NCI-H460 (cell line): ENCODE measurements at places on chromosomes 4 and X. TPM values are rescaled to one million over a fixed set of nuclear protein-coding genes. Genes with fewer than 3 reads are reported as not detected.

FATE1 gene
- total RNA-seq: not detected in 2 replicates

TREX2 gene
- 0.75 and 1.1 TPM in 2 replicates for total RNA-seq

TMEM154 gene
- 3.5 and 4.2 TPM in 2 replicates for total RNA-seq

PRDM5 gene
- total RNA-seq: 10.0 and 11.9 TPM in 2 replicates

FHDC1 gene
- total RNA-seq: 3.3 and 3.8 TPM in 2 replicates

NAP1L5 gene
- total RNA-seq: 4.8 and 5.3 TPM in 2 replicates
